ENCODE measurements at places on chromosomes 12 and 14. TPM values are rescaled to one million over a fixed set of nuclear protein-coding genes. Genes with fewer than 3 reads are reported as not detected.

GRCh38 chr12:53560351-53560750 is 53.1 kb upstream of the NPFF start:
- no peak for DNase-seq

DNA sequence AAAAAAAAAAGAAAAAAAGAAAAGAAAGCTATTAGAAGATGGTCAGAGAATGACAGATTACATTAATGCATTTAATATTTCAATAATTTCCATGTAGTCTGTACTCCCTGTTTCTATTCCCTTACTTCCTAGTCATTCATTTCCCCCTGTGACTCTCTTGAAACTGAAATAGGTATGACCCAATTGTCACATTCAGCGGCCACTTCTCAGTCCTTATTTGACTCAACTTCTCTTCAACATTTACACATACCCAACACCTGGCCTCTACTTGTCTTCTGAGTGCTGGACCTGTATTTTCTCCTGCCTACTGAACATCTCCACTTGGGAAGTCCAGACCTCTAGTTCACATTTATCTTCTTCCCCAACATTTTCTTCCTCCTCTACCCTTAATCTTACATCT is 7.2 kb downstream of the EEA1 start:
- no peak for DNase-seq

GRCh38 chr12:132583736-132584135 is 26.6 kb downstream of the LRCOL1 start:
- DNase-seq, result no peak

- no peak for DNase-seq
Observed at GRCh38 chr14:87492561-87492960, 500.4 kb downstream of the GALC start.

DNA sequence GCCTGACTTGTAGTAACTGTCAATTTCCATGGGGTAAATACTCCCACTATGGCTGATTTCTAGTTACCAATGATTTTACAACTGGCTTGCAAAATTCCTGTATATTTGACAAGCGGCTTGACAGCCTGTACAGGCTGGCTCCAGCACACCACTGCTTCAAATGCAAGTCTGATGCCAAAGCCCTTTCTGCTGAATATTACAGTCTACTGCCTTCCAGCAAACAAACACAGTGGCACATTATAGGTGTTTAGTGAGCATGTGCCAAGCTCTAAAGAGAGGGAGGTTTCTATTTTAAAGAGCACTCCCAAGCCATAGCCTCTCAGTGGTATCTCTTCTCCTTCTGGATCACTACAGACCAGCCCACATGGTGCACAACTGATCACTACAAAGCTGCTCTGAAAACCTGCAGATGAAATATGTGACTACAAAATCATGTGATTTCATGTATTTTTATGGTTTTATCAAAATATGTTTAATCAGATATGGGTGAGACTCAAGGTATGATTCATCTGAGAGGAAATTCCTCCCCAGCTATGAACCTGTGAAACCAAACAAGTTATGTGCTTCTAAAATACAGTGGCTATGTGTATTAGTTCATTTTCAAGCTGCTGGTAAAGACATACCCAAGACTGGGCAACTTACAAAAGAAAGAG is 101.5 kb downstream of the RPAP3 start:
- DNase-seq, result no peak

DNA sequence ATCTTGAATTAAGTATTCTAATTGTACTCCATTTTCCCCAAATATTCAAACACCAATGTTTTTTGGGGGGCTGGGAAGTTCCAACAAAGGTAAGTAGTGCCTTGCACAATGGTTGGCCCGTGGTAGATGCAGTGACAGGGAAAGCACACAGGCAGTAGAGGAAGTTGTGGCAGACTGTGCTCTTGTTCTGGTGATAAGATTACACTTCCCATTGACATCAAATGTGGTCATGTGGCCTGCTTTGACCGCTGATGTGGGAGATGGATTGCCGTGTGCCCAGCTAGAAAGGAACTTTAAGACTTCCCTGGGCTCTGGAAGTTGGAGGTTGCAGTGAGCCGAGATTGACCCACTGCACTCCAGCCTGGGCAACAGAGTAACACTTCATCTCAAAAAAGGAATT is 223.8 kb downstream of the VRK1 start:
- DNase-seq, result no peak

GRCh38 chr12:52658196-52658595 is 6.2 kb upstream of the KRT2 start:
- DNase-seq, result no peak

DNA sequence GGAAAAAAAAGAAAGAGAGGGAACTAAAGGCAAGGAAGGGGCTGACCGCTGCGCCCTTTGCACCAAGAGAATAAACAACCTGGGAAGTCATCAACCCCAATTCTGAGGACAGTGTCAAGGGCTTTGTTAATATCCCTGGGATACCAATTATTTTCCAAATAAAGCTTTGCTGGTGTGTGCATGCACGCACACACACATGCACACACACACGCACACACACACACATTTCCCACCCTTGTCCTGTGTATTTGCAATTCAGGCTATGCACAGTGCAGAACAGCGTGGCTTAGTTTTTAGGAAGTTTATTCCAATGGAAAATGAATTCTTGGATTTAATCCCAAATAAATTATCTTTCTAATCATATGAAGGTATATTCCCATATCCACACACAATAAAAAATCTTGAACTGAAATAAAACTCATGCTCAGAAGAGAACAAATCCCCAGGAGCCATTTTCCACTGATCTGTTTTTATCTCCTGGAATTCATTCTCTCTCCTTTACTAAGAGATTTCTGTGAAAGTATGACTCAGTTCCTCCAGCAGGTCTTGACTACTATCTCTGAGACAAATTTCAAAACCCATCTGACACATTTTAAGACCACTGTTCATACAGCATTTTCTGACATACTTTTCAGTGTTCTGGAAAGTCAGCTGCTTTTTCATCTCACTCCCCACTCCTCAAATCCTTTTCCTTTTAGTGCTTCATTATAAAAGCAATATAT is 334.4 kb upstream of the ATP2B1 start:
- no peak for DNase-seq

GRCh38 chr12:126160912-126161311 is 1095.7 kb downstream of the AACS start:
- DNase-seq, result no peak

DNA sequence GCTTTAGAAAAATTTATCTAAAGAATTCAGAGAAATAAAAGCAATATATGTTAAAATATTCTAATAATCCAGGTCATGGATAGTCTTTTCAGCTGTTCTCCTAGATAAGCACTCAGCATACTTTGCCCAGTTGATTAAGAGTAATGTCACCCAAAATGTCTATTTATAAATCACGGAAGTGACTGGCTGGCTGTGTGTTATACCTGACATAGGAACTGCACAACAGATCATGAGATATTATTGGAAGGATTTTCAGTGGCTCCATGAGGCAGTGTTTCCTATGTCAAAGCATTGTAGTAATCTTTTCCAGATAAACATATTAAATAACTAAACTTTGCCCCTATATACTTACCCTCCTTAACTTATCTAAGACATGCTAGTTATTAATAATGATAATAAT is 128.8 kb downstream of the ITPR2 start:
- DNase-seq, result no peak

- peak; percentile 66 for DNase-seq
Observed at GRCh38 chr14:28765831-28766468, 637 bp upstream of the FOXG1 start.

- no peak for DNase-seq
Observed at GRCh38 chr14:103286460-103286859, 47.6 kb upstream of the EIF5 start.

- DNase-seq, result peak; percentile 16
Observed at GRCh38 chr14:93648440-93649168, 139.7 kb downstream of the PRIMA1 start.

GRCh38 chr12:57332646-57333312 is 81.8 kb upstream of the STAC3 start:
- no peak for DNase-seq

- no peak for DNase-seq
Observed at GRCh38 chr12:19234981-19235871, 105.7 kb downstream of the PLEKHA5 start.

DNA sequence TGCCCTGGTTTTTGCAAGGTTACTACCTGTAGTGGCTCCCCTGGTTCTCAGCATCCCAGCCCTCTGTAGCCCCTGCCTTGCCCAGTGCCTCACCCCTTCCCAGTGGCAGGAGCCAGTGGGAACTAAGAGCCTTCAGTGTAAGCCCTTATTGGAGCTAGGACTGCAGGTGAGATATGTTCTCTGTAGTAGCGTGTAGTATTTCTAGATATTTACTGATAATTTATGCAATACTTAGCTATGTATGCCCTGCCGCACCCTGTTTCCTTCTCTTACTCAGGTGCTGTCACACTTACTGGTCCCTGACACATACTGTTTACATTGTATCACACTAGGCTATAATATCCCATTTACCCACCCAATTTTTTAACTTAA is 3.6 kb downstream of the BMAL2 start:
- DNase-seq, result no peak

GRCh38 chr12:124370384-124370783 is 75.5 kb downstream of the RFLNA start:
- no peak for DNase-seq

DNA sequence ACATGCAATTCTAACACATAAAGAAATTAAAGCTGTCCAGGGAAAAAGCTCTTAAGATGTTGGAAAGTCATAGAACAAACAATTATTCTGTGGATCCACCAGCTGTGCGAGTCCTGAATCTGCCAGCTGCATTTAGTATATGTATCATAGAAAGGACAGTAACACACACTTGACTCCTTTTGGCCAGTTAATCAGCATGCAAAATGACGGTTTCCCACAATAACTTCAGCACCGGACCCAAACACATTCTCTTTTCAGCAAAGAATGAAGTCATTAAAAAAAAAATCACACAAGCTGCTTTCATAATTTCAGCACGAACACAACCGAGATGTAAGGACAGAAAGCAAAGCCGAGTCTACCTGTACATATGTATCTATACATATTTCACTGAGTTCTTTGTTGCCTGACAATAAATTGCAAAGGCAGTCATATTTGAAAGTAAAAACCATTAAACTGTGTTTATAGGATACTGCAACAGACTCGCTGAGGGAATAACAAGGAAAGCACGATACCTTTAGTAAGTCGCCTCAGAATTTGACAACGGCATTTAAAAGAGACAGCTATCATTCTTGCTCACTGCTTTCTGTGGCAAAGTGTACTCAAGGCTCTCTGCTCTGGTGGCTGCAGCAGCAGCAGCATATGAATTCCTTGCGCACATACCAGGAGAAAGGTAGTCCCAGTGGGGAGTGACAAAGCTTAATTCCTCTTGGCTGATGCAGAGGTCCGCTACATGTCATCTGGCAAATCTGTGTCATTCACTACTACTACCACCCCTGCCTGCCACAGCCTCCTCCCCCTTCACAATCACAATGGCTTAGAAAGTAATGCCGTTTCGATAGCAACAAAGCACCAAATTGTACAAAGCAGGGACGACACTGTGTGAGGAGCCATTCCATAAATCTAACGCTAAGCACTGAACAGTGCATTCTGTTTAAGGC is at the start of gene GRIP1:
Gene GRIP1 (minus strand): TSS at position 739 of the 938 bp plus-strand sequence. CDS start 172 bp downstream, at position 567.
- DNase-seq, result no peak

GRCh38 chr12:17215759-17216570 is 610.0 kb upstream of the LMO3 start:
- DNase-seq, result peak; percentile 4

DNA sequence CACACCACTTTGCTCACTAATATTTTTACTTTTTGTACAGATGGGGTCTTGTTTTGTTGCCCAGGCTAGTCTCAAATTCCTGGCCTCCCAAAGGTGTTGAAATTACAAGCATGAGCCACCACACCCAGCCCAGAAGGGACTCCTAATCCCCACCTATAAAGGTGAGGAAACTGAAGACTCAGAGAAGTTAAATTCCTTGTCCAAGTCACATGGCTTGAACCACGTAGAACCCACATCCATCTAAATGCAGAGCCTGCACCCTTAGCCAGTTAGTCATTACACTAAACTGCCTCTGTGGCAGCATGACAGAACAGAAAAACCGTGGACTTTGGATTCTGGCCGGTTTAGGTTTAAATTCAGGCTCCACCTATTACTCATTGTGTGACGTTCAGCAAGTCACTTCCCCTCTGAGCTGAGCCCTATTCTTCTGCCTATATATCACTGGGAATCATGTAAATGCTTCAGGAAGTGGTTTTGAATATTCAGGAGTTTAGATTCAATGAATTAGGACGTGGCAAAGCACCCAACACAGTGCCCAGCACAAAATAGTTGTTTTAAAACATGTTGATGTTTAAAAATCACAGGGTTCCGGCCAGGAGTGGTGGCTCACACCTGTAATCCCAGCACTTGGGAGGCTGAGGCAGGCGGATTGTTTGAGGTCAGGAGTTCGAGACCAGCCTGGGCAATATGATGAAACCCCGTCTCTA is 3.0 kb upstream of the CORO1C start:
- peak; percentile 80 for DNase-seq

DNA sequence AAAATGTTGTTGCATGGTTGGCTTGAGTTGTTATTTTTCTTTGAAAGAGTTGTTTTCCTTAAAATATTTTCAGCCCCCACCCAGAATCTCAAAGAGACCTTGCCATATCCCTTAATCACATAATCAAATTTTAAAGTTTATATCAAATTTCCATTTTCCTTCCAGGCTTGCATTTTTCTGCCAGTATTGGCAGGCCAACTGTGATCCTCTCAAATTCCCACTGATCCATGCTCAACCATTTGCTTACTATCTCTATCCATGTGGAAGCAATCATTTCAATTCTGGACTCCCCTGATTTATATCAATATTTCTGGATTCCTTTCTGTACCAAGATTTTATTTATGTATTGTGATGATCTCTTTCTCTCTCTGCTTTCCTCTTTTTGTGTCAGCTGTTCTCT is 64.2 kb upstream of the PYGL start:
- DNase-seq, result no peak

Gene CLEC7A
- total RNA-seq, result 0.87 TPM

Gene CCDC38
- total RNA-seq, result not detected

Gene TMED8
- total RNA-seq, result 8.5 TPM

Gene SPRYD4
- 1.6 TPM for total RNA-seq

Gene P2RX7
- total RNA-seq, result 2.4 TPM

Gene SERPINA6
- 0.82 TPM for total RNA-seq

Gene FAM90A1
- total RNA-seq, result not detected

Gene PRKAB1
- 19.2 TPM for total RNA-seq

Gene PTPRO
- 1.7 TPM for total RNA-seq

Gene REP15
- 0.25 TPM for total RNA-seq

Gene HOTAIR
- 1.6 TPM for total RNA-seq

Gene KRT2
- total RNA-seq, result 0.53 TPM

Gene CIROP
- not detected for total RNA-seq

Gene LRRC10
- not detected for total RNA-seq

Gene NPFF
- total RNA-seq, result not detected

Gene TAS2R20
- not detected for total RNA-seq

Gene FAM186B
- 3.8 TPM for total RNA-seq

Gene ARL1
- 80.1 TPM for total RNA-seq

Gene VPS33A
- total RNA-seq, result 16.8 TPM

Gene PMCH
- not detected for total RNA-seq
